ENCODE measurements at places on chromosomes 12 and 14.

GRCh38 chr12:28258998-28259397 is 68.7 kb downstream of the CCDC91 start:
- DNase-seq = no peak

DNA sequence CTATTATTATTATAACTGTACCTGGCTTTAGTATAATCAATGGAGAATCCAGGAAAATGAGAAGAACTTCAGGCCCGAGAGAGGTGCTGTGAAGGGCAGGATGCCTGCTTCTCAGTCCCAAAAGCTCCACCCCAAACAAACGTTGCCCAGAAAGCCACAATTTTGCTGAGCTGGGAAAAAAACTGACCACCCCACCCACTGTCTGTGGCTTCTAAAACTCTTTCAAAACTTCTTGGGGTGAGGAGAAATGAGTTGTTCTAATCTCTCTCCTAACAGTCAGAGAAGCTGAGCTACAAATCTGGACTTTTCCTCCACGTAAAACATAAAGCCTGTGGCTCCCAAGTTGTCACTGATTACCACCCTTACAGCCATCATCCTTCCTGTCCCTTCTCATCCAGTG is 13.4 kb downstream of the VDR start:
- no peak for DNase-seq

DNA sequence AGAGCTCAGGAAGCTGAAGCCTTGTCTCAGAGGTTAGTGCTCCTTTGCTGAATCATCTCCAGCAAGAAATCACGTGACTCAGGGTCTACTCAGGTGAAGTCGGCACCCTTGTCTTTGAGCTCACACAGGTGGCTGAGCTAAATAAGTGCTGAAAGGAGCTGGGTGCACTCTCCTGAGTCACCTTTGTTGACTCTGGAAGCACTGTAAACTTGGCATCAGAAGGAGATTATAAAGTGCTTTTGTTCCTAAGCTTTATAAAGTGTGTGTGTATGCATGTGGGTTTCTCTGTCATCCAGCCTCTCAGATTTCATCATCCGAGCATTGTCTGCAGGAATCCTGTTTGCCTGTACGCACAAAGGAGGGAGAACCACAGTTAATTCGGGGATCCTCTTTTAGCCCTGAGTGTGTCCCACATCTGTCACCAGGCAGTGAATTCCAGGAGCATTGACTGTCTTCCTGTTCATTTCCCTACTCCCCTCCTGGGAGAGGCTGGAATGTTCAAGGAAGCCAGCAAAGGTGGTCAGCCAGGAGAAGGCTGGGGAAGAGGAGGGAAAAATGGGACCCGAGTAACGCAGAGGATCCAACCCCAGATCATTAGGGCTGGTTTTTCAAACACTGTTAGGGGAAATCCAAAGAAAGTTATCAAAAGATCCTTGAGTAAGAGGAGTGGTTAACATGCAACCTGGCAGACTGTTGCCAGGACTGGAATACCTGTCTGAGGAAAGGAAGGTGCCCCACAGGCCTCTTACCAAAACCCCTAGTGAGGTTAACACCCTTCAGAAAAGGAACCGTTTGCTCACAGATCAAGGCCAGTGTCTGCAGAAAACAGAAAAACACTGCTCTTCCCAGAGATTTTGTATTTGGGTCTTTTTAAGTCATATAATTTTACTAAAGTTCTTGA is 157.5 kb upstream of the HIF1A start:
- no peak for DNase-seq

- no peak for DNase-seq
Measured at GRCh38 chr12:31866523-31866922, 92.7 kb upstream of the RESF1 start.

DNA sequence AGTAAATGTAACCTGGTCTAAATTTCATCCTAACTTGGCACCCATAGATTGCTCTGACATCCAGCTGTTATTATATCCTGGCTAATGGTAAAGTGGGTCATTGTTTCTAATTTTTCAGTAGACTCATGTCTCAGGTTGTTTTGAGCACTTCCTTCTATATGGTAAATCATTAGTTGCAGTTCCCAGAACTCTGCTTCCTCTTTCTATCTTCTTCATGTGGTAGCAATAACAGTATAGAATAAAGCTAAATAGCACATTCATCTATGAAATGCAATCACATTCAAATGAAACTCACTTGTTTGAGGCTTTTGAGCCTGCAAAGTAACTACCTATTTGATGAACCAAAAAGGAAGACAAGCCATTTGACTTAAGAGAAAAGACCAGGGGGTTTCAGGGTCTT is 65.1 kb upstream of the GZMB start:
- DNase-seq = no peak

DNA sequence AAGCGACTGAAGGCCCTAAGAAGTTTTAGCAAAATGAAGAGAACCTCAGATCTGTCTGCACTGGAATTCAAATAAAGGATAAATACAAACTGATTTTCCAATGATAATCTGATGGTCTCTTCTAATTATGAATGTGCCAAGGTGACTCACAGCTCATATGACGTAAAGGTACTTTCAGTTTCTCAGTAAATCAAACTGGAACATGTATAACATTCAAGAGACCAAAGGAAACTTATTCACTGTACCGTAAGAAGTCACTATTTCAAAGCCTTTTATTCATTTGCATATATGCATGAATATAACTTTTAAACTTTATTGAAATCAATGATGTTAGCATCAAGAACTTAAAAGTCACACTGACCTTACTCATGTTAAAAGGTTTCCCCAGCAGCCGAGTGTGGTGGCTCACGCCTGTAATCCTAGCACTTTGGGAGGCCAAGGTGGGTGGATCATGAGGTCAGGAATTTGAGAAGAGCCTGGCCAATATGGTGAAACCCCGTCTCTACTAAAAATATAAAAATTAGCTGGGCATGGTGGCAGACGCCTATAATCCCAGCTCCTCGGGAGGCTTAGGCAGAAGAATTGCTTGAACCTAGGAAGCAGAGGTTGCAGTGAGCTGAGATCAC is 52.2 kb downstream of the ATXN2 start:
- DNase-seq = no peak

GRCh38 chr14:69667938-69668335 is 56.5 kb downstream of the SUSD6 start:
- no peak for DNase-seq

GRCh38 chr12:7439579-7440505 is 4.1 kb downstream of the CD163L1 start:
- peak; percentile 61 for DNase-seq

DNA sequence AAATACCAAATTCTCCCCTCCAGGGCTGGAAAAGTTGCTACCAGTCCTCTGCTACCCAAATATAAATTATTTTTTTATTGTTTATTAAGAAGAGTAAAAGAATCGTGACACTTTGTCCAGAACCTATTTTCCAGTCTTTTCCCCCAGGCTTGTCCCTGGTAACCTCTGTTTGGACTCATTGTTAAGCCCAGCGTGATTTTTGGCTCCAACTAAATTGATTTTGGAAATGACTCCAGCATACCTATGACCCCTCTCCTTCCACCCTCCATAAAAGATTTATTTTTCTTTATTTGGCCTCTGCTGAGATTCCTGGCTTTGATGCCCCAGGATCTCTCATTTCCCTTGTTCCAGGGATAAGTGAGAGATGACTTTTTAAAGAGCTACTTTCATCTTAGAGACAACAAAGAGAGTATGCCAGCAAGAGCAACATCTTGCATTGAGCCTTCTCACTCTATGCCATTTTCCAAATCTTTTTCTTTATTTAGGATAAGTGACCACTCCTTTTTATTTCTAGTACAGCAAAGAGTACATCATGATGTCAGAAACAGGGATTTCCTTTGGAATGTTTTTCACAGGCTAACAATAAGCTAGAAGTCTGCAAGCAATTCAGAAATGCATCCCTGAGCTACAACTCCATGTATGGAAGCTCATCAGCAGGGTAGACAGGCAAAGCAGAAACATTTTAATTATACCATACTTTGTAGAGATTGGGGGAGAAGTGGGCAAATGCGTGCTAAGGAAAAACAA is 75.8 kb downstream of the DAD1 start:
- DNase-seq = no peak
